ENCODE measurements at places on chromosomes 4 and X.

GRCh38 chr4:187827631-187828030 lies 167.9 kb upstream of the ZFP42 start:
- no peaks in the 10 kb centered on the region for H3K27me3 ChIP-seq
- H3K4me3 ChIP-seq, result no peak overlapping the region
- DNase-seq, result no peak
- H3K27ac ChIP-seq, result no peak overlapping the region
- H3K4me1 ChIP-seq, result no peaks in the 10 kb centered on the region

DNA sequence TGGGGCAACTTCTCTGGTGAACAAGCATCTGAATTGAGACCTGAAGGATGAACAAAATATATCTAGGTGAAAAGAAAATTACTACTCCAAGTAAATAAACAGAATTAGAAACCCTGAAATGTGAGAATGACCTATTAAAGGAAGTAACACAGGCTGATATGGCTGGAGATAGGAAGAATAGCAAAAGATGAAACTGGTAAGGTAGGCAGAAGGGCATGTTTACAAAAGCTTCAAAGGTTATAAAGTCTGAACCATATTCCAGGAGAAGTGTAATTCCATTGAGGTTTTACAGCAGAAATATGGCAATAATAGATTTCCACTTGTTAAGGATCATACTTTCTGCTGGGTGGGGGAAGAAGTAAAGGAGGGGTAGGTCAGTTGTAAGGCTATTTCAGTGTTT lies 452.0 kb downstream of the GBA3 start:
- no peaks in the 10 kb centered on the region for H3K4me1 ChIP-seq
- no peaks in the 10 kb centered on the region for H3K27me3 ChIP-seq
- no peak overlapping the region for H3K27ac ChIP-seq

DNA sequence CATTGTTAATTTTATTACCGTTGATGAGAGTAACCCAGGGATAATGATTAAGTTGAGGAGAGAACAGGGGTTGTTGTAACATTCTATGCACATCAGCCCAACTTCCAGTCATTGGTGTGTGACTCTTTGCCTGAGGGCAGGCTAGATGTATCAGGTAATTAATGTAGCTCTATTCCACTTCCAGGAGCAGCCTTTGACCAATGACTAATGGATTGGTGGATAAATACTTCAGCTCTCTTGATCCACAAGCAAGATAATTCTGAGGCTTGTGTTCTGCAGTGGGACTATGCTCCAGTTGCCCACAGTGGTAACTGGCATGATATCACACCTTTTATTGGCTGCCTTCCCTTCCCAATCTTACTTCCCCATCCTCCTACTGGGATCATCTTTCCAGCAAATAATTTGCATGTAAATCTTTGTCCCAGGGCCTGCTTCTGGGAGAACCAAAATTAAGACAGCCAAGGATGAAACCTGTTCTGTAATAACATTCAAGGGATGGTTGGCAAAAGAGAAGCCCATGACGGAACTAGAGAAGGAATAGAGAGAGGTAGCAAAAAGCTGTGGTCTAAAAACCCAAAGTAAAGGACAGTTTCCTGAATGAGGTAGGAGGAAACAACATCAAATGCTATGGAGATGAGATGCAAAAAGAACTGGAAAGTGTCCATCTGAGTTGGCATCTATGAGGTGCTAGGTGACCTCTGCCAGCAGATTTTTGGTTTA lies 241.4 kb upstream of the RPS6KA3 start:
- H3K4me3 ChIP-seq, result no peak overlapping the region
- H3K36me3 ChIP-seq, result no peaks in the 10 kb centered on the region
- DNase-seq, result no peak
- no peaks in the 10 kb centered on the region for H3K4me1 ChIP-seq
- H3K27ac ChIP-seq, result no peak overlapping the region

DNA sequence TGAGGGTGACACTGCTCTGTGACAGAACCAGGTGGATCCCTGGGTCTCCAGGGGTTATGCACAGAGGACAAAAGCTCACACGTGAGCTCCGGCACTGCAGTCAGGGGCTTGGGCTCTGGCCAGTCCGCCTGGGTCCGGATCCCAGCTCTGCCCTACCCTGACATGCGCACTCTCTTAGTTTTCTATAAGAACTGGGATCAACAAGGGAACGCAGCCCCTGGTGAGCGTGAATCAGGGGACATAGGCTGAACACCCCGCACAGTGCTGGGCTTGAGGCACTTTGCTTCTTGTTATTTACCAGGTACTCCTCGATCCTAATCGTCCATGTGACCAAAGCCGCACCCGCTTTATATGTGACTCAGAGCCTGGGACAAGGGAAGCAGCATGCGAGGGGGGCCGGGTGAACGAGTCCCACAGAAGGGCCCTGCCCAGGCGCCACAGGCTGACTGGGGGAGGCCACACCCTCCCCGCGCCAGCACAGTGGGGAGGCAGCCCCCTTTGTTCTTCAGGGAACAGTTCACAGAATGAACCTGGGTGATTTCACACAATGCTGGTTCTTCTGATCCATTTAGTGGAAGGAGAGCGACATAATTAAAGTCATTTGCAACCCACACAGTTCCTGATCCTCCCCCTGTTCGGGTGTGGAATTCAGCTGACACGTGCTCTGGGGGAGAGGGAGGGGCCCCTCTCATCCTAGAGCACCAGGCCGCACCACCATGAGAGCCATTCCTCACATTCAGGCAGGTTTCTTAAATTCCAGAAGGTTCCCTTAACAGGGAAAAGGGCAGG lies 55.5 kb downstream of the WFS1 start:
- no peak for DNase-seq
- no peaks in the 10 kb centered on the region for H3K36me3 ChIP-seq
- H3K4me3 ChIP-seq, result no peak overlapping the region

GRCh38 chr4:109708990-109709389 lies 5.7 kb upstream of the CASP6 start:
- no peak overlapping the region for H3K4me3 ChIP-seq
- H3K4me1 ChIP-seq, result peaks cover 6% of the 10 kb centered on the region
- no peaks in the 10 kb centered on the region for H3K27me3 ChIP-seq
- peak overlapping the region; percentile 41 for H3K27ac ChIP-seq

DNA sequence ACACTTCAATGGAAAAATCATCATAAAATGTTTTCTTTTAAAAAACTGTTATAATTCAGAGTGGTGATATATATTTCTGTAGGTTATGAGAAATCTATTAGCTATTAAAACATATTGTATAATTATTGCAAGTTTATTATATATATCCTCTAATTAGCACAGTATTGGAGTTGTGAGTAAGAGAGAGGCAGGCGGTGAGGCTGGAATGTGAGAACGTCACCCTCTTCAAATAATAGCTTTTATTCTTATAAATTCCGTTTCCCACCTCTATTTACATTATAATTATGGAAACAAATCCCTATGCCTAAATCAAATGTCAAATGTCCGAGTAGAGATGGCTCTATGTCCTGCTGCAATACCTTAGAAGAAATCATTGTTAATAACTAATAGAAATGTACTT lies 292.9 kb downstream of the ADGRL3 start:
- no peaks in the 10 kb centered on the region for H3K4me1 ChIP-seq
- H3K27me3 ChIP-seq, result no peaks in the 10 kb centered on the region
- no peak for DNase-seq

DNA sequence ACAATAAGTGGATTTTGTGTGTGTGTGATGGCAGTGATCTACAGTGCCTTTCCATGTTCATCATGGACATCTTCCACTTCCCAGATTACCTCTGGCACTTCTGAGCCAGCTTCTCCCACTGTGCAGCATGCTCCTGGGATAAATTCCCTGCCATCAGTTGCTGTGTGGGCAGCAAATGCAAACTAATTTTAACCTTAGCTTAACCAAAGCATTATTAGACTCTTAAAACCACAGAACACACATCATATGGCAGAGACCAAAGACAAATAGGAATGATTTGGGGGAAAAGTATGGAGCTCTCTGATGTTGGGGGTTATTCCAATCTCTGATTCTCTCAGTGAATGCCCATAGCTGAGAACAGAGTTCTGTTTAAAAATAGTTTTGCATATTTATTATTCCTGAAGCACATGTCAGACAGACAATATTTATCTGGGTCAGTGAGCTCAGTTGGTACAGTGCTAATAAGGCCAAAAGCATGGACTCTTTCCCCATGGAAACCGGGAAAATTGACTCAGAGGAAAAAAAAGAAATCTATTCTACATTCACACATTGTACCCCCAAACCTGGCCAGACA lies 567.4 kb downstream of the IQCM start:
- H3K27ac ChIP-seq, result no peak overlapping the region
- no peaks in the 10 kb centered on the region for H3K36me3 ChIP-seq
- DNase-seq, result no peak
- no peaks in the 10 kb centered on the region for H3K4me1 ChIP-seq

DNA sequence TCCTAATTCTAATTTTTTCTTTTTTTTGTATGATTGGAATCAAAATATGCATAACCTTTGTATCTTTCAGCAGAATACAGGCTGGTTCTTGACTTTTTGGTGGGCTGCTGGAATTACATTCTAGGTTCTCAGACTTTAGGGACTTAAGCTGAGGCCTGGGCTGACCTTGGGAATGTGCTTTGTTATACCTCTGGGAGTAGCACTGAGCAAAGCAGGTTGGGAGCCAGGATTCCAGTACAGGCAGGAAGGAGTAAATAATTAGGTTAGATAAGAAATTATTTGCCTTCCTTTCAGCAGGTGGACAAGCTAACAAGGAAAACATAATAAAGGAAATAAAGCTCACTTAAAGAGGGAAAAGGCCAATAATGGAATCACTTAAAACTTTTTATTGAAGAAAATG lies 49.9 kb upstream of the SLC4A4 start:
- H3K4me3 ChIP-seq, result no peak overlapping the region
- no peaks in the 10 kb centered on the region for H3K4me1 ChIP-seq
- no peak overlapping the region for H3K27ac ChIP-seq
- no peak for DNase-seq
- H3K36me3 ChIP-seq, result no peaks in the 10 kb centered on the region

- peaks cover 21% of the 10 kb centered on the region for H3K4me1 ChIP-seq
- H3K36me3 ChIP-seq, result no peaks in the 10 kb centered on the region
- DNase-seq, result no peak
- no peak overlapping the region for H3K27ac ChIP-seq
- no peak overlapping the region for H3K4me3 ChIP-seq
These were observed 52.2 kb upstream of the ADRA2C start for GRCh38 chr4:3713817-3714641.

DNA sequence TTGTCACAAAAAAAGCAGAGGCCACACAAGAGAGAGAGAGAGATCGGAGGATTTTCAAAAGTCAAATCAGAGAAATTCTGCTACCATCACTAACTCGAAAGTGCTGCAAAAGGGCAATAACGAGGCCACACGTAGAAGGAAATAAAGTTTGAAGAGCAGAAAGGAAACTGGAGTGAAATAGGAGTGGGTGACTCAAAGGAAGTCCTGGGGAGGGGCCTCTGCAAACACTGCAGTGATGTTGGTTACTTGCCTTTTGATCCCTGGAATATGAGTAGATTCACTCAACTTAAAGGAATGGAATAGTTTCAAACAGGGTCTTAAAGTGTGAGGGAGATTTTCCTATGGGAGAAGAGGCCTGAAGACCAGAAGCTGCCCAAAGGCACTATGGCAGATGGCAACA lies 663.4 kb upstream of the LCORL start:
- no peak for DNase-seq
- peaks cover 8% of the 10 kb centered on the region for H3K4me1 ChIP-seq
- H3K36me3 ChIP-seq, result no peaks in the 10 kb centered on the region
- H3K27me3 ChIP-seq, result no peaks in the 10 kb centered on the region
- no peak overlapping the region for H3K4me3 ChIP-seq

DNA sequence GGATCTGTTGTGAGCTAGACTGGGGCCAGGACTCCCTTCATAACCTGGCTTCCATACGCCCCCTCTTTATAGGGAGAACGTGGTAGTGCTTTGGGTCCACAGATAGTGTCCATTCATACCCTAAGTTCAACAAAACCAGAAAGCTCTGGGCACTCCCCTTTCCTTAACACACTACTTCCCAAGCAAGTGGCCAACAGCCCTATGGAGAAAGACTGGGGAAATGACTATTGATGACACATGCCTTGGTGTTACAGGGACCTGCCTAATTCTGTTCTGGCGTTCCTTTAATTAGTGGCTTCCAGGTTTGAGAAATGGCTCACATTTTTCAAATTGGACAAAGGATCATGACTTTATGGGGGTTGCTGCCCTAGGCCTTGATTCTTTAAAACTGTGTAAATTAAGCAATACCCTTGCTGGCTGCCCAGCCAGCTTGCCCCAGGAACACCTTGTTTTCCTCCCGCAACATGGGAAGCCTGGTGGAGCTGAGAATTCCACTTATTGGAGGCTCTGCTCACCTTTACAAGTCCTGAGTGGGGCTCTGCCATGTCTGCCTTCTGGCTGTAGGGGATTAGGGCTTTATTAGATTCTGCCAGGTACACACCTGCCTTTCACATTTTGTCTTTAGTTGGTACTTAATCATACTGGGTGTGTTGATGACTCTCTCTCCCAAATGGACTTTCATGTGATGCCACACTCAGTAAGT lies 61.1 kb downstream of the RGS12 start:
- no peaks in the 10 kb centered on the region for H3K27me3 ChIP-seq
- H3K4me3 ChIP-seq, result no peak overlapping the region
- no peaks in the 10 kb centered on the region for H3K36me3 ChIP-seq
- H3K27ac ChIP-seq, result no peak overlapping the region
- no peaks in the 10 kb centered on the region for H3K4me1 ChIP-seq

GRCh38 chrX:8147226-8147625 lies 23.8 kb downstream of the VCX2 start:
- no peaks in the 10 kb centered on the region for H3K27me3 ChIP-seq
- H3K27ac ChIP-seq, result no peak overlapping the region
- H3K36me3 ChIP-seq, result no peaks in the 10 kb centered on the region
